ENCODE measurements at places on chromosomes 12 and 14.

GRCh38 chr12:77924703-77925102, 94.0 kb downstream of the NAV3 start:
- DNase-seq, result no peak

- DNase-seq, result no peak
Measured at GRCh38 chr12:98612696-98613334, 19.3 kb downstream of the SLC25A3 start.

- DNase-seq, result no peak
Measured at GRCh38 chr14:82438436-82438835, 904.8 kb upstream of the SEL1L start.

- DNase-seq, result no peak
Measured at GRCh38 chr12:99619389-99620158, 28.0 kb upstream of the GARIN6 start.

DNA sequence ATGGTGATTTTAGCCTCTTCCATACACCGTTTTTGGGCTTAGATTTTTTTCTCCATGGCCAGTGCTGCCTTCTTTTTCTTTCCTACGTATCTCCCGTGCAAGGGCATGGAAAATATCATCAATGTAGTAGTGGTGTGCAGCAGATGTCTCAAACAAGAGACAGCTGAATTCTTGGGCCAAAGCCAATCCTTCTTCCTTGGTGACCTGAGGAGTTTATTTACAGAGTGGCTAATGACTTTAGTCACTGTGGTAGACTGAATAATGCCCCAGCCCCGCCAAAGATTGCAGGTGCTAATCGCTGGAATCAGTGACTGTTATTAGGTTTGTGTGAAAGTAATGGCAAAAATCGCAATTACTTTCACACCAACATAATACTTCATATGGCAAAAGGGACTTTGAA, 235.5 kb upstream of the NOS1 start:
- no peak for DNase-seq

DNA sequence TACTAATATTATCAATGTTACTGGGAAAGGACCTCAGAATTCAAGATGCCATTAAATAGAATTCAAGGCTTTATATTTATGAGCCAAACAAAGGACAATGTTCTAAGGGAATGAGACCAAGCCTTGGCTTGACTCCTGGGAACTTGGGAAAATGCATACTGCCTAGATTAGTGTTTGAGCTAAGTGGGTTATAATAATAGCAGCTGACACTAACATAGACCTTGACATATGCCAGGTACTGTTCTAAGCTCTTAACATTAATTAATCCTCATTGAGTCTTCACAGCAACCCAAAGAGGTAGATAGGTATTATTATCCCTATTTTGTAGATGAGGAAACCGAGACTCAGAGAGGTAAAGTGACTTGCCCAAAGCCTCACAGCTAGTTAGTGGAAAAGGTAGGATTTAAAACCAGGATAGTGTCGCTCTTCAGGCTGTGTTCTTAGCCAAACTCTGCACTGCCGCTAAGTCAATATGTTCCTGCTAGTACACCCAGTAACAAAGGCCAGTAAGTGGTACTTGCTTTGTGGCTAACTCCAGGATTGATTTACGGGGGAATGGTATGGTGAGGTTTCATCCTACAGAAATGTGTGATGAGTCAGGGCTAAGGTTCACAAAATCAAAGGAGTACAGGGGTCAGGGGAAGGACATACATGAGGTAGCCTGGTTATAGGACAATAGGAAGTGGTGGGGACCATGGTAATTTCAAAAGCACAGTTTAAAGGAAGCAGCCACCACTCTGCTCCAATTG, 35.8 kb upstream of the PRKAB1 start:
- peak; percentile 83 for DNase-seq

GRCh38 chr14:76131071-76131965, 20.4 kb upstream of the GPATCH2L start:
- DNase-seq, result no peak
